ENCODE measurements at places on chromosomes 7 and 10.

DNA sequence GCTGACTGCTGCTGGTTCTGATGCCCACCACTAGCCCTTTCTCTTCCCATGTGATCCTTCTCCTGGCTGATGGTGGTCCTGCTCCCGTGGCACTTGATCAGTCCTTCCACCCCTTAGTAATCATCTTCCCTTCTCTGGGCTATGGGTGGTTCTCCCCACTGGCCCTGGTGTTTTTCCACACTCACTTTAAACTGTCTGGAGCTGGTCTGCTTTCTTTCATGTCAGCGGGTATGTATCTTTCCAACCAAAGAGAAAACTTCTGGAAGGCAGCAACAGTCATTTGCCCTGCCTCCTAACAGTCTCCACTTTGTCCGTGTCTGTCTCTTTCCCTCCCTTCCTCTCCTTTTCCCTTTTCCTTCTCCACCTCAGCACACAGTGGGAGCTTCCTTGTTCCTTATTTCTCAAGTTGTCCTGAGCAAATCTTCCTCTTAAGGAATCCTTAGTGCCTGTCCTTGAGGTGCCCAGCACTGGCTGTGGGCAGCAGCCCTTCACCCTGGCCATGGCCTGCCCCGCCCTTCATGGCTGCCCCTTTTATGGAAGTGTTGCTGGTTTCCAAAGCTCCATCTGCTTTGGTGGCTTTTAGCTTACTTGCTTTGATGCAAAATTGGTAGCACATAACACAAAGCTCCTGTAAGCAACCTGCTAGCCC, 189.0 kb downstream of the TCF7L2 start:
- no peak for DNase-seq

DNA sequence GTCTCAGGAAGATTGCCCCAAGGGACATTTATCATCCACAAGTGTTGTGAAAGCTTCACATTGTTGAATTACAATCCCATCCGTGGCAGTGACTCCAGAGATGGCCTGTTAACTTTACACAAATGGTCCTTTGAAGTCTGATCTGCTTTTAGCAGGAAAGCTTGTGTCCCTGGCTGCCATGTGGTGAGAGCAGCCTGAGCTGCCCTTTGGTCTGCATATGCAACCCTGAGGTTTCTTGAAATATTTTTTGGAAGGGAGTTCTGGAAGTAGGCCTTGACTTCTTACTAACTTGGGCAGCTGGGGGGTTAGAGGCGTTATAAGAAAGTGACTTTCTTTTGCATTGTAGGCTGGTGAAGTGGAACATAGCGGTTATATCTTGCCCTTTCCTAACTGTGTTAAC, 41.3 kb upstream of the FAM180A start:
- no peak for DNase-seq

DNA sequence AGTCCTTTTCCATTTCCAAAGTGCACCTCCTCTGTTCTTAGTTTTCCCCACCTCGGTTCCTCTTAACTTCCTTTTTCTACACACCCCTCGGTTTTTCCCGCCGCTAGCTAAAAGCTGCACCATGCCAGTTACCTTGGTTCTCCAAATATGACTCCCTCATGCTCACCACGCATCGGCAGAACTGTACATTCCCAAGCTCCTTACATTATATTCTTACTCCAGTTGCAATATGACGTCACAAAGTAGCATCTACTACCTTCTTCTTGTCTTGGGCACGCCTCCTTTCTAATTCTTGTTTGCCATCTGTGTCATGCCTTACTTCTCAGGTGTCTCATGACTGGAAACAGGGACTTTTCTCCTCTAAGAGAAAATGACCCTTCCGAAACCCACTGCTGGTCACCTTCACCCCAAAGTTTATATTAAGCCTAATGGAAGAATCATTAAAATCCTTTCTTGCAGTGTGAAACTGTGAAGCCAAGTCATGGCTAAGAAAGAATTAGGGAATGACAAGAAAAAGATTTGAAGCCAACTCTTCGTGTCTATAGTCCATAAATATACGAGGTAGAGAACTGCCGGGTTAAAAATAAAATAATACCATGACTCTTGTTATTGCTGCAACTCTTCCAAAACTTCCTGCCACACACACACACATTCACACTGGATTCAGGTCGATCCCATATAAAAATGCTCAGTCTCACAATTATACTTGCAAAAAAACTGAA, 1.7 kb downstream of the ESYT2 start:
- DNase-seq: no peak

DNA sequence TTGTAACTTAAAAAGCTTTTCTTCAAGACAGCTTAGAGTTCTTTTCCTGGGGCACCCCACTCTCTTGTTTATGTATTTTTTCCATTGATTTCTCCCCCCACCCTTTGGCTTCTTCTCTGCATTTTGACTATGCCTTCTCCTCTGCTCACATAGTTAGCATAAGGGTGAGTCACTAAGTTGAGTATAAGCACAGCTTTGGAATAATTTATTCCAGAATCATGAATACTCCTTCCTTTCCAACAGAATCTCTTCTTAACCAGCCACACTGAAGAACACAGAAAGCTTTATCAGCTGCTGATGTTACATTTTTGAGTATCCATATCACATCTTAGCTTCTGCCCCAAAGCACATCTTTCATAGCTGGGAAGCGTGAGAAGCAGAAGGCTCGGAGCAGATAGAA, 449.5 kb upstream of the MKI67 start:
- DNase-seq: no peak

GRCh38 chr7:48887500-48887899, 36.8 kb upstream of the CDC14C start:
- DNase-seq: no peak
